ENCODE measurements at places on chromosomes 1 and 21.

GRCh38 chr1:244162786-244163530 is 111.9 kb downstream of the ZBTB18 start:
- DNase-seq: no peak

GRCh38 chr1:84719543-84720217 is 29.4 kb upstream of the SSX2IP start:
- DNase-seq: no peak

GRCh38 chr1:59699227-59699847 is 115.4 kb upstream of the HOOK1 start:
- no peak for DNase-seq

- no peak for DNase-seq
Measured at GRCh38 chr1:22860883-22861385, 111.7 kb downstream of the LACTBL1 start.

Measured in CD8-positive, alpha-beta T cell (primary cell).